Non-pigmented ciliary epithelial cell (primary cell): ENCODE measurements at places on chromosomes 2 and 18.

- no peak for DNase-seq
Measured at GRCh38 chr2:216633616-216634369, 573 bp downstream of the IGFBP2 start.

- DNase-seq = peak; percentile 2
Measured at GRCh38 chr2:161710131-161710915, 86.1 kb downstream of the SLC4A10 start.

DNA sequence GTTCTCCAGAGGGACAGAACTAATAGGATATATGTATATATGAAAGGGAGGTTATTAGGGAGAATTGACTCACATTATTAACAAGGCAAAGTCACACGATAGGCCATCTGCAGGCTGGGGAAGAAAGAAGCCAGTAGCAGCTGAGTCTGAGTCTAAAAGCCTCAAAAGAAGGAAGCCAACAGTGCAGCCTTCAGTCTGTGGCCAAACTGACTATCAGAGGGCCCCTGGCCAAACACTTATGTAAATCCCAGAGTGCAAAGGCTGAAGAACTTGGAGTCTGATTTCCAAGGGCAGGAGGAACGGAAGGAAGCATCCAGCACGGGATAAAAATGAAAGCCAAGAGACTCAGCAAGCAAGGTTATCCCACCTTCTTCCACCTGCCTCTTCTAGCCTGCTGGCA, 108.0 kb upstream of the LDLRAD4 start:
- no peak for DNase-seq

GRCh38 chr18:76379226-76380126, 115.6 kb downstream of the ZNF516 start:
- DNase-seq = no peak

DNA sequence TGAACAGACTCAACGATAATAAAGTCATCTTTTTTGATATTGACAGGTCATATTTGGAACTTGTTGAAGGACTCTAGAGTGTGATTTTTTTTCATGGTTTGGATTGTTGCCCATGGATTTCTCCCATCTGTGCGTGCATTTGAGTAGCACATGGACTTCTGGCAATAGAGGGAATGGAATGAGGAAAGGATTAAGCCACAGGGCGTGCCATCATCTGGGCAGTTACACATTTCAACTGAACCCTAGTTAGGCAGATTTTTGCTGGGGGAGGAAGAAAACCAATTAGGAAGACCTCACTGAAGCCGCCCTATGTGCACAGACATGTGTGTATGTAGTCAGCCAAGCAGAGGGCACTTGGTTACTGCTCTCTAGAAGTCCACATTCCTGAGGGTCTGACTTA, 72.6 kb downstream of the TPGS2 start:
- no peak for DNase-seq

GRCh38 chr2:54866868-54867267, 143.4 kb downstream of the EML6 start:
- no peak for DNase-seq

- DNase-seq = peak; percentile 35
Measured at GRCh38 chr2:164785457-164785856, 56.2 kb downstream of the COBLL1 start.

- DNase-seq = no peak
Measured at GRCh38 chr2:15819562-15820256, 120.6 kb upstream of the MYCN start.

DNA sequence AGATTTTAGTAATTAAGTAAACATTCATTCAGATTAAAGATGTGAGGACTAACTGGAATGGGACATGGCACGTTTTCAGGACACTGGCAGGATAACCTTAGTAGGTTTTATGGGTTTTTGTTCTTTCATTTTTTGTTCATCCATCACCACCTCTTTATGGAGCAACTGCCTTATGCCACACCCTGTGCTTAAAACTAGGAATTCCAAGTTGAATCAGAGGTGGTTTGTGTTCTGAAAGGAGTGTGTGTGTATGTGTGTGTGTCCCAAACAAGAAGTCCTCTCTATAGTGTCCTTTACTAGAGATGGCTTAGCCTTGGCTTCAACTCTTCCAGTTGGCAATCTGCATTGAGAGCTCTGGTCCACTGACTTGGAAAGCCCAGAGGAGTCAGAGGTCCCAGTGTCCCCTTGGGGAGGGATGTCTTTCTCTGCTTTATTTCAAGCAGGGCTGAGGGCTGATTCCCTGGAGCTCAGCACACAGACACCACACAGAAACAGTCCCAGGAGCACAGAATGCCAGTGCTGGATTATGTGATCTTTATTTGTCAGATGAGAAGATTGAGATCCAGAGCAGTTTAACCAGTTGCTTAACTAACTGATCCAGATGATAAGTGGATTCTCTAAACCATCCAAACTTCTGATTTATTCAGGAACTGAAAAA, 25.2 kb downstream of the RHOB start:
- no peak for DNase-seq

- peak; percentile 59 for DNase-seq
Measured at GRCh38 chr2:13114391-13114790, 397.7 kb downstream of the TRIB2 start.

- no peak for DNase-seq
Measured at GRCh38 chr2:181781078-181781786, 100.9 kb upstream of the NEUROD1 start.

DNA sequence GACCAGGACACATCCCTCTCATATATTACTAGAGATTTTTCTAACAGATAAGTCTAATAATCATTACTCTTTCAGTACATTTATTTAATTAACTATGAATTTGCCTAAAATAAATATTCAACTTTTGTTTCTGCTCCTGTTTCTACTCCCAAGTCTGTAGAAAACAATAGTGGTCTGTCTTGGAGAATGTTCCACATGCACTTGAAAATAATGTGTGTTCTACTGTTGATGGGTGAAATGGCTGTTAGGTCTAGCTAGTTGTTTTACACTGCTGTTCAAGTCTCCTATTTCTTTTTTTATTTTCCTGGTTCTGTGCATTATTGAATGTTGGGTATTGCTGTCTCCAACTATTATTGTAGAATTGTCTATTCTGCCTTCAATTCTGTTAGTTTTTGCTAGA, 47.2 kb downstream of the SPOPL start:
- no peak for DNase-seq

- DNase-seq = no peak
Measured at GRCh38 chr18:44197832-44198611, 482.7 kb upstream of the SETBP1 start.

- DNase-seq = no peak
Measured at GRCh38 chr18:67770520-67770919, 254.0 kb upstream of the DSEL start.

DNA sequence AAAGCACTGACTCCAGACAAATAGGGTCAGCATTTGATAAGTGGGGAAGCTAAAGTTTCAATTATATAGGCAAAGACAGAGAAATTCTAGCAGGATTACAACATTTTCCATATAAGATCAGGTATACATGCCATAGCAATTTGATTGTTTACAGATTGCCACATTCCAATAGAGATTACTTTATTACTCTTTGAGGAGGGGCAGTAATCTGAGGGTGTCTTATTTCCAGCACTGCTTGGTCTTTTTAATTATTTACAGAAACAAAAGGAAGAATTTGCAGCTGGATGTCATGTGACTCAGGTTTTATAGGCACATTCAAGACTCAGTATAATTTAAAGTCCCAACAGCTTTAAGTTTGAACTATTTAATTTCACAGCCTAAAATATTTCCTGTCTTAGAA, 42.5 kb upstream of the GPR39 start:
- DNase-seq = no peak

DNA sequence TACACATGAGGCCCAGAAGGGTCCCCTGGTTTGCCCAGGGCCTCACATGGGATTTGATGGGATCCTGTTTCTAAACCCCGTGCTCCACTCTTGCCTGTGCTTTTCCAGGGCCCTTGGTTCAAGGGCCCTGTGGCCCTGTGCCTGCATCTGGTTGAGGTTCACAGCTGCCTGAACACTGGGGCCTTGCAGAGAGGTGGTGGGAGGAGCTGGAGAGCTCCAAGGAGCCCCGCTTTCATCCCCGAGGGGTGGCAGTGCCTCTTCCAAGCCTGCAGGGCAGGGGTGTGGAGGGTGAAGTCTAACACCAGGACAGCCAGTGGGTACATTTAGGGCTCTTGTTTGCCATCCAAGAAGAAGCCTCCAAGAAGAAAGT, 82.3 kb downstream of the GLI2 start:
- DNase-seq = no peak

DNA sequence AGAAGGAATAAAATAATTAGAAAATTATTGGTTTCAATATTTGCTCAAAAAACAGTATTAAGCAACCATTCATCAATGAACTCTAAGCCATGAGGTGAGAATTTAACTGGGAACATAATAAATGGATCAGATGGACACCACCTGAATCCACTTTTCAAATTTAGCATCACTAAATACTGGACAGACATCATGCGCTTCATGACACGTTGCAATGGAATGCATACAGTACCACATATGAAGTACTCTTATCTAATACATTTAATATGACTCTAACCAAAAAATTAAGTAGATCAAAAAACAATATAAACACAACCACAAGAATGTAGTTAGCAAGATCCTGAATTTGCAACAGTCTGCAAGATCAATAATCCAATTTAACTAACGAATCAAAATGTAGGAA, 76.6 kb downstream of the COBLL1 start:
- DNase-seq = no peak

GRCh38 chr2:44053052-44053451, 57.3 kb upstream of the LRPPRC start:
- no peak for DNase-seq

- no peak for DNase-seq
Measured at GRCh38 chr18:28690836-28691495, 514.0 kb upstream of the CDH2 start.

- no peak for DNase-seq
Measured at GRCh38 chr2:46325182-46325928, 28.1 kb downstream of the EPAS1 start.

- no peak for DNase-seq
Measured at GRCh38 chr2:227416701-227417100, 29.0 kb upstream of the SCYGR1 start.

DNA sequence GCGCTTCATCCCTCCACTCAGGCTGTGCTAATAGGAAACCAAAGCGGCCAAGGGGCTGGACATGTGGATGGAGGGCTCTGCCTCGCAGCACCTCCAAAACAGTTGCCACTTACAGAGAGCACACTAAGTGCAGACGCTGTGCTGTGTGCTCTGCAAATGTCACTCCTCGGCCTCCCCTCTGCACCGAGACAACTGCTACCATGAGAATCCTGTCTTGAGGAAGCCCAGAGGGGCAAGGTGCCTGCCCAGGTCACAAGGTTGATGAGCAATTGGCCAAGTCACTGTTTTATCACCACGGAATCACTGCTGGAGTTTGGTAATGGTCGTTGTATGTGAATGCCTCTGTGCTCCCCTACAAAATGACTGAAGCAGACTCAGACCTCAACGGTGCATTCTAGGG, 132.2 kb downstream of the SEPTIN10 start:
- no peak for DNase-seq

DNA sequence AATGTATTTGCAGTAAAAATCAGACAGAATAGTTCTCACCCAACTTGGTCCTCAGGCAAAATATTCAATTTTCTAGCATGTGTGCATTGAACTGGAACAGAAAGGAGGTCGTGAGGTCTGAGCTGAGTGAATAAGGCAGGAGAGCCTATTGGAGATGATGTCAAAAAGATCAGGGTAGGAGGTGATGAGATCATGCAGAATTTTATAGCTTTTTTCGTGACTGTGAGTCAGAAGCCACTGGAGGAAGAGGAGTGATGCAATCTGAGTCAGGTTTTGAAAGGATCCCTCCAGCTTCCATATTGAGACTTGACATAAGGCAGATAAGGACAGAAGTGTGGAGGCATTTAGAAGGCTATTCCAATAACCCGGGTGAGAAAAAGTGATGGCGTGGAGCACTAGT, 299.5 kb upstream of the SOX11 start:
- no peak for DNase-seq

DNA sequence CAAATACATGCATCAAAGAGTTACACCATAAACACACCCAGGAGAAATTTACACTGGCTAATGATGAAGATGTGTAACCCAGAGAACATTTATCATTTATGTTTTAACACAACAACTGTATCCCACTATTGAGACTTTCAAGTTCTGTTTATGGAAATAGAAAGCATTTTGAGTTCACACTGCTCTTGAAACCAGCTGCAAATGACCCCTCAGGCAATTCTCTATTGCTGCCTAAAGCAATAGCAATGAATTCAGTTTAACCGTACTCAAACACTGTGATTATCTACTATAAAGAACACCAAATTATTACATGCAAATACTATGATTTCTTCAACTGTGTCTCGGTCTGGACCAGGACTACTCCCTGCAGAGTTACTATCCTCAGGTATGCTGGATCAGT, 452.7 kb upstream of the NRXN1 start:
- no peak for DNase-seq

- DNase-seq = no peak
Measured at GRCh38 chr2:205103699-205104098, 558.4 kb downstream of the PARD3B start.

- DNase-seq = no peak
Measured at GRCh38 chr2:635687-636621, 41.3 kb downstream of the TMEM18 start.

DNA sequence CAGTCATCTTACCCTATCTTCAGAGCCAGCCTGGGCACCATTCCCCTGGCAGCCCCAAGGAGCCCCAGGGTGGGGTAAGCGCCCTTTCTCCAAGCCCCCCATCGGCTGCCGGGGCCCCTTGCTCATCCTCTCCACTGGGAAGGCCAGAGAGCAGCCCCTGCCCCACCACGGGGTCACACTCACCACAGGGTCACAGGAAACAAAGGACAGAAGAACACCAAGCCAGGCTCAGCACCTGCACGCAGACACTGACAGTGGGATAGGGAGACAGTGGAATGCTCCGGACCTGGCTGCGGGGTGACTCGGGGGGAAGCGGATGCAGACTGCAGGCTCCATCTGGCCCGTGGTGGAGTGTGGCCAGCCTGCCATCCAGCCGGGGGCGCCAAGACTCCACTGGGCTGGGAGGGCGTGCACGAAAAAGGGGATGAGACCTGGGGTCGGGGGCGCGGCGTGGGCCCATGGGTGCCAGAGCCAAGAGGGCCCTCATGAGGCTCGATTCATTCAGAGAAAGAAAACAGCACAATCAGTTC, 21.1 kb downstream of the HDAC4 start:
- DNase-seq = no peak

DNA sequence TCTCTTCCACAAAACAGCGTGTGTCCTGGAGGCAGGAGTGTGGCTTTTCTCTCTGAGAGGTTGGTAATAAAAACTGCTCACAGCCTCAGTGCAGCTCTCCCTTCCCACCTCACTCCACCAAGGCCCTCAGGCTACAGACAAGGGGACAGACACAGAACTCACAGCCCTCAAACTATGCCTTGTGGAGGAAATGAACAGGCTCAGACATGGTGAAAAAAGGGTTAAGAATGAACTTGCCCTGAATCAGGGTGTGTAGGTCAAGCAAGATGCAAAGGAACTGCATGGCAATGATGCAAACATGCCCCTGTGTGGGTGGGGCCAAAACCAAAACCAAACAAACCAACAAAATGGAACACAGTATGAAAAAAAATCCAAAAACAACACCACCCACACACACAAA, 125.8 kb downstream of the GALNT14 start:
- DNase-seq = no peak

GRCh38 chr2:215982465-215982875, 30.9 kb downstream of the MREG start:
- no peak for DNase-seq
